ENCODE measurements at places on chromosomes 4 and X. TPM values are rescaled to one million over a fixed set of nuclear protein-coding genes. Genes with fewer than 3 reads are reported as not detected.
A peak's percentile ranks its signal among the peaks of the same experiment; 100 is the strongest.

- no peak for DNase-seq
Measured at GRCh38 chr4:103429283-103429682, 231.1 kb upstream of the CENPE start.

DNA sequence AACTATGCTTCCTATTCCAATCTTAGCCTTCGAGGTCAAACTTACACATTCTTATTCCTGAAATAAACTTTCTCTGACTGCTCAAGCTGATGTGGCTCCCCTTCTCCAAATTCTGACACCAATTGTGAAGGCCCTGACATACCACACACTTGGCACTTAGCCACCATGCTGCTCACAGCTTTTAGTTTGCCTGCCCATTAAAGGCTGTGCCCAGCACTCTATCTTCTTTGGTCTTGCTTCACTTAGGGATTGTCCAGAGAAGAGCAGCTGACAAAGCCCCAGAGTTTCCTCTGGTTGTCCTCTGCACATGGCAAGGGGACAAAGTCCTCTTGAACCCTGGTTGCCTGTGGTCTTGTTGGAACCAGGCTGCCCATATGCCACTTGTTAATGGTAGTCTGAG, 126.1 kb downstream of the ARHGEF9 start:
- DNase-seq, result no peak

DNA sequence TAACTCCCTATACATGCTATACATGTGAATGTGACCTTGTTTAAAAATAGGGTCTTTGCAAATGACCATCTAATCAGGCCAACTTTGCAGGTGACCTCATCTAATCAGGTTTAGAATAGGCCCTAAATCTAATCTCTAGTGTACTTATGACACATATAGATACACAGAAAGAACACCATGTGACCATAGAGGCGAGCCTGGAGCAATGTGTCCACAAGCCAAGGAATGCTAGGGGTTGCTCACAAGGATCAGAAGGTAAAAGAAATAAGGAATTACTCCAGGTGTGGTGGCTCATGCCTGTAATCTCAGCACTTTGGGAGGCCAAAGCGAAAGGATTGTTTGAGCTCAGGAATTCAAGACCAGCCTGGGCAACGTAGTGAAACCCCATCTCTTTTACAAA, 9.6 kb upstream of the C4orf36 start:
- DNase-seq, result no peak

DNA sequence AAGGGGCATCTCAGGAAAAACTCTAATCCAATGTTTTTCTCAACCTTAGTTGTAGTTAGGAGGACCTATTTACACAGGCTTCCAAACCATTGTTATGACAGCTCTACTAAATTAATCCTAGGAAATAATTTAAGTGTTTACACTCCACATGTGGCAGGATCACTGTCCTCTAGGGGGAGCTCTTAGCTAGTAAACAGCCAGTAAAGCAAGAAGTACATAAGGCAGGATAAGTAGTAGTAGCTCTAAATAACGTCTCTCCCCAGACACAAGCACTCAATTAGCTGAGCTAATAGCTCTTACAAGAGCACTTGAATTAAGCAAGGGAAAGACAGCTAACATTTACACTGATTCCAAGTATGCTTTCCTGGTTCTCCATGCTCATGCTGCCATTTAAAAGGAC, 37.3 kb downstream of the NUDT11 start:
- DNase-seq, result no peak

DNA sequence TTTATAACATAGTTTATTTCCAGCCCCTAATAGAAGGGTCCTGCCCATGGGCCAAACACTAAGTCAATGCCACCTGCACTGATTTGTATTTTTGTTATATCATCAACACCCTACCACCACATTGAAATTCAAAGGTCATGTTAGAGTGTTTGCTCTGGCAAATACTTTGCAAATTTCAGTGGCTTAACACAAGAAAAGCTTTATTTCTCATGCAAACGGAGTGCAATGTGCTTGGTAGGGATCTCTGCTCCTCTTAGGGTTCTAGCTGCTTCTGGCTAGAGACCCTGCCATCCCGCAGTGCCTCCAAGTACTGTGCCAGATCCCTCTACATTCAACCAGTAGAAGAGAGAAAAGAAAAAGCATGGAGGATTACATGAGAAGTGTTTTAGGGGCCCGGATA, 230.8 kb upstream of the TET2 start:
- no peak for DNase-seq

DNA sequence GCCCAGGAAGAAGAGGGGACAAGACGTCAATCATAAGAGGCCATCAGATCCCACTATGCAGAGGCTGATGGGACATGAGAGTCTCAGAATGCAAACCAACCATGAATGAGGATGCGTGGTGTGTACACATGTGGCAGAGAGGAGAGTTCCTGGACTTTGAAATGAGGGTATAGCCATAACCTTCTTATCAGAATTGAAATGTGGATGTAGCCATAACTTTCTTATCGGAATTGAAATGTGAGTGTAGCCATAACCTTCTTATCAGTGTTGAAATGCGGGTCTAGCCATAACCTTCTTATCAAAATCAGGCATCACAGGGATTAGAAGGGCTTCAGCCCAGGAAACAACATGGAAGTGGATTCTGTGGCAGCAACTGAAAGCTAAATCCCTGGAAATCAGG, 415.5 kb upstream of the FAT1 start:
- DNase-seq, result no peak

GRCh38 chrX:78693536-78693935, 34.4 kb upstream of the RTL3 start:
- DNase-seq, result no peak

GRCh38 chr4:37425857-37426256, 181.3 kb downstream of the NWD2 start:
- DNase-seq, result no peak

- DNase-seq, result no peak
Measured at GRCh38 chr4:57061395-57061794, 48.8 kb downstream of the IGFBP7 start.

DNA sequence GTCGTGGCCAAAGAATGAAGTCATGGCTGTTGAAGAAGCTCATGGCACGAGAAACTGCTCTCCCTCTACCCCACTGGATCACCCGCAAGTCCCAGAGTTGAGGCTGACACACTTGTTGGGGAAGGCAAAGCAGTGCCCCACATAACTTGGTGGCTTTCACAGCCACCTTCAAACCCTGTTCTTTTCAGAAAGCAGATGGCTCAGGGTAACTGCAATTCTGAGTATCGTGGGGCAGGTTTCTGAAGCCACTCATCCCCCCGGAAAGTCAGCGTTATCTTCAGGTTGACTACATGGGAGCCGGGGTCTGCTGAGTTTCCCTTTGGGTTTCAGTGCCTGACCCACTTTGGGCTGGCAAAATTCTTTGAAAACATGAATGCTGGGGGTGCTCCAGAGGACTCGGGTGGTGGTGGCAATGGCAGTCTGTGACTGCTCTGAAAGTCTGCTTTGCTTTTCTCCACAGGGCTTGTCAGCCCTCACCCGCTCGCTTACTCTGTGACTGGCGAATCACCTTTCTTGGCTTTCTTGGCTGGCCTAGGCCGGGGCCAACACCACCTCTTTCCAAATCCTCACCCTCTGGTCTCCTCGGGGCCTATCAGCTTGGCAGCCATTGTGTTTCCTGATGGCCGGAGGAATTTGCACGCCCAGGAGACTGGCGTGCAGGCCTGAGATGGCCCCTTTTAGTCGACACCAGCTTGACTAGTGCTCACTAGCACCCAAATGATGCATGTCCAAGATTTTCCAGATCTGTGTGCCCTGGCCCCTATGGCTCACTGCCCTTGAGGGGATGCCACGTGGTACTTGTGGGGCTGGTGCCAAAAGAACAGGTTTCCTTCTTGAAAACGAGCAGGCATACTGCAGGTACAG, 7.3 kb downstream of the PPP1R3F start:
- DNase-seq, result peak; percentile 51

DNA sequence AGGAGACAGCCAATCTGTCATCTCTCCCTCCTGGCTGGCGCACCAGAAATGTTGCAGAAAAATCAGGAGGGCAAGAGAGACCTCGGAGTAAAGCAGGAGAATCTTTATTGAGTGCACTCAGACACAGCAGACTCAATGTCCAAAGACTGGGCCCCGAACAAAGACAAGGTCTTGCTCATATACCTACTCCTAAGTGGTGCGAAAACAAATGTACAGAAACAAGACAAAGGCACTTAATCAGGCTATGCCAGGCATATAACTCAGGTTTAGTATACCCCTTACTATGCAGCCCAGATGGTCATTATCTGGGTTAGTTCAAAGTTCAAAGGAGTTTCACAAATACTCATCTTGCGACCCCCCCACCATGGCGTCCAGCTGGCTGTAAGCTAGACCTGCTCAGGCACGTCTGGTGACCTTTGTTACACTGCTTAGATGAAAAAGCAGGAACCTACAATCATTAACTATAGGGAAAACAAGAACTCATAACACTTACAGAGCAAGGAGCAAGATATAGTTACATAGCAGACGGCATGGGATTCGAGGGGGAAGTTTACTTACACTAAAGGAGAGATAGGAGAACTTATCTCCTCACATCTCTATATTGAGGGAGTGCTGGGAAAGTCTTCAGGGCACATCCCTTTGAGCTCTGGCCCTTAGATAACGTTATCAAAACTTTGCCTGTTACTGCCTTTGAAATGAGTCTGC, 27.5 kb downstream of the SULT1E1 start:
- DNase-seq, result no peak

DNA sequence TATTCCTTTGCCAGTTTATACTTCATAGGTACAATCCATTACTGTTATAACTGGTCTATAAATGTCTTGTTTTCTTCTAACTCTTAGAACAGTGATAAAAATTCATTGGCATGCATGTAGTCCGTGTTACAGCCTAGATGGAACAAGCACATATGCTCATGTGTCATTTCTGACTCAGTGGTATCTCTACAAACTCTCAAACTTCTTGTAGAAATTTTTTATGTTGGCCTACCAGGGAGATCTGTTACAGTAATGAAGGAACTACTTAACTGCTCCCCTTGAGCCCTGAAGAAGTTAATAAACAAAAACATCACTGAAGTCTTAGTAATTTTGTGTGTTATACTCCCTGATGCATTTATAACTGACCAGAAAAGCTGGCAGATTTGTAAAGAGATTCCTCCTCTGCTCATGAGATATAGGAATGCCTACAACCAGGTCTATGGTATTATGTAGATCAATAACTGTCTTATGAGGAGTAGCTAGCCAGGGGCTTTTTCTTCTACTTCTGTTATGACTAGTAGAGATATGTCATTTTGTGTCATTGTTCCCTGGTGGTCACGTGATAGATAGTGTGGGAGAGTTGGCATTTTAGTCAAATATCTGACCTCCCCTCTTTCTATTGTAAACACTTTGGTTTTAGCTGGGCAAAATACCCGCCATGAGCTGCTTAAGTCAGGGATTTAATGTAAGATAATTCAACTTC, 53.7 kb upstream of the FAAH2 start:
- no peak for DNase-seq

- no peak for DNase-seq
Measured at GRCh38 chrX:15594371-15594770, 6.4 kb downstream of the ACE2 start.

GRCh38 chr4:130576218-130576617, 1480.3 kb downstream of the C4orf33 start:
- DNase-seq, result no peak

DNA sequence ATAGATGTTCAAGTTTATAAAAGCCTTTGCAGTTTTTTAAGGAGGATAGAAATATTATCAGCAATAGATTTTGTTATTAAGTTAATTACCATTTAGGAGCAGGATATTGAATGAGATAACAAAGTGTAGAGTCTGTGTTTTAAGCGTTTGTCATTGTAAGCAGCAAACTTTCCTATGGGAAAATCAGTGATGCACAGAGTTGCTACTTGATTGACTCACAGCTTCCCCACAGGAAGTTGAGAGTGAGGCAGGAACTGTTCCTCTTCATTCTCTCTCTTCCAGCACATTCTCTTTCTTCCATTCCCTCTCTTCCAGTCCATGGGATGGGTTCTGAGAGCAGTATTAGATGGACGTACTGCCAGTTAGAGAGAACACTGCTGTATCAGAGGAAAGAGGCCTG, 867.7 kb upstream of the AGA start:
- DNase-seq, result no peak

DNA sequence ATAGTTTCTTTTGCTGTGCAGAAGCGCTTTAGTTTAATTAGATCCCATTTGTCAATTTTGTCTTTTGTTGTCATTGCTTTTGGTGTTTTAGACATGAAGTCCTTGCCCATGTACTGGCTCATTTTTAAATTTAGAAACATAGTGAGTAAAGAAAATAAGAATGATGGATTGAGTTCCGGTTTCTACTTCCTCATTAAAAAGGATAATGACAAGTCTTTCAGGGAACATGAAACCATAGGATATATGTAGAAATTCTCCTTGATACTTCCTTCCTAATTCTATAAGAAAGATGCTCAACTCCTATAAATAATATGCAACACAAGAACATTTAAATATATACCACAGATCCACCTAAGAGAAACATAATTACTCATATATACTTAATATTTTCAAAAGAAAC, 240.9 kb downstream of the BANK1 start:
- DNase-seq, result no peak

DNA sequence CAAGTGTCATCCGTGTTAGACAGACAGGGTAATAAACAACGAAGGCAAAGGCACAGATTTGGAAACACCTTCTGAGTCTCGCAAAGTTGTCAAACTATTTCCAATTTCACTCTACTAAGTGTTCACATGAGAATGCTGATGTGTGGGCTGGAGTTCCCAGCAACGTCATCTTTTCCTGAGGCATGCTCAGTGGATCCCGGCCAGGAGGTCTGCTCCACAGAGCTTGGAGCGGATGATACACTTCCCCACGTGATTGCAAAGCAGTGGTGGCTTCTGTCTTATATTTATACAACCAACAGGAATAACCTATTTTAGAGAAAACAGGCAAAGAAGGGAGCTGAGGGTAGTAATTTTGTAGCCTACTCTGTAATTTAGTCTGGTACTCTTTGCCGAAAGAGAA, 40.1 kb upstream of the PDK3 start:
- DNase-seq, result no peak

- no peak for DNase-seq
Measured at GRCh38 chr4:13171292-13172057, 312.7 kb downstream of the RAB28 start.

DNA sequence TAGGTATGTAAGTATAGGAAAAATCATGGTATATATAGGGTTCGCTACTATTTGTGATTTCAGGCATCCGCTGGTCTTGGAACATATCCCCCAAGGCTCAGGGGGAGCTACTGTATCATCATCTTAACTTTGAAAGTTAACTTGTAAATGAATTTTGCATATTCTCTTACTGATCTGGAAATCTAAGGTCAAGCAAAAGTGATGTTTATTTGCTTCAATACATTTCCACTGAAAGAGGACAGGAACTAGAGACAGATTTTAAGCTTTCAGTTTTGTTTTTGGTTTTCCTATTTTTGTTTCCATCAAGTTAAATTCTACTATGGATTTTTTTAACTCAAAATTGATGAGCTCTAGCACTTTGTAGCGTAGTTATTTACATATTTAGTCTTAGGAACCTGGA, 56.2 kb downstream of the NAF1 start:
- no peak for DNase-seq

- no peak for DNase-seq
Measured at GRCh38 chr4:78022517-78022916, 34.6 kb upstream of the FRAS1 start.

GRCh38 chrX:291411-291901, 10.3 kb downstream of the PLCXD1 start:
- DNase-seq, result no peak

- no peak for DNase-seq
Measured at GRCh38 chrX:110241816-110242215, 76.1 kb downstream of the AMMECR1 start.

The USO1 gene
- total RNA-seq, result 68.7 TPM

The SPOCK3 gene
- not detected for total RNA-seq

The TIMM8A gene
- 14.7 TPM for total RNA-seq

The HOPX gene
- 3.2 TPM for total RNA-seq

The DSPP gene
- total RNA-seq, result not detected

The GPC4 gene
- total RNA-seq, result 9.5 TPM

The CLDN22 gene
- total RNA-seq, result not detected

All from mesenteric fat pad (tissue), 1 donor.